ENCODE measurements at places on chromosomes 5 and 9. TPM values are rescaled to one million over a fixed set of nuclear protein-coding genes. Genes with fewer than 3 reads are reported as not detected.

GRCh38 chr9:136795000-136795348, 1.2 kb upstream of the CCDC183 start:
- H3K4me1 ChIP-seq = peaks cover 4% of the 10 kb centered on the region
- H3K27ac ChIP-seq = no peak overlapping the region
- H3K36me3 ChIP-seq = peaks cover 2% of the 10 kb centered on the region
- no peak overlapping the region for H3K4me3 ChIP-seq
- peaks cover 20% of the 10 kb centered on the region for H3K27me3 ChIP-seq
- DNase-seq = no peak

DNA sequence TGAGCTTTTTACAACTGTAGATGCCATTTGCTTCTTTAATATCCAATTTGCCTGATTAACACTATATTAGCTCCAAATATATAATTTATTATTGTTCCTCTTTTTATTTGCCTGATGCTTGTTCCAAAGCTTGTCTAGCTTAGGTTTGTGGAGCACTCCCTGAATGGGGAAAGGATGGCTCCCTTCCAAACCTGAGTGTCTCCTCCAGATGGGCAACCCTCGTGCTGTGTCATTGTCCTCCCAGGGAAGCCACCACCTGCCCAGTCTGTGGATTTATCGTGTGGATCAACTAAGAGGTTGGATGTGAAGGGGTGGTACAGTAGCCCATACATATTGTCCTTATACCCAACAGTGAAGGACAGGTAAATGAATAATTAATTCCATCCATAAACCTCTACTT, 404.9 kb downstream of the CDK5RAP2 start:
- DNase-seq = no peak
- no peak overlapping the region for H3K27ac ChIP-seq
- no peak overlapping the region for H3K4me3 ChIP-seq
- no peaks in the 10 kb centered on the region for H3K27me3 ChIP-seq

DNA sequence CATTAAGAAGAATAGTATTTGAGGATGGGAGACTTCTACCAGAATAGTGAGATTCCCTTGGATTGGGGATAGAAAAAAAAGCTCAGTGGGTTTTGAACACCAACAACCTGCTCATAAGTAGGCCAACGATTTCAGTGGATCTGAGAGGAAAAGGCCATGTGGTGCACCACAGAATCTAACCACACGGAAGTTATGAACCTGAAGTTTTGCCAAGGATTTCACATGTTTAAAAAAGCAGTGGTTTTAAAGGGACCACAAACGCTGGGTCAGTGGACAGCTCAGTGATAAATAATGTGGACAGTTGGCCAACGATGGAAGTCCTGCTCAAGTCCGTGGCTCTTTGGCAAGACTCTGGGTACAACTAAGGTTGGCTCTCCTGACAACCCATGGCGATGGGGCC, 107.2 kb upstream of the TXNDC8 start:
- H3K4me3 ChIP-seq = no peak overlapping the region
- H3K27me3 ChIP-seq = no peaks in the 10 kb centered on the region
- H3K36me3 ChIP-seq = peaks cover under 1% of the 10 kb centered on the region
- no peak overlapping the region for H3K27ac ChIP-seq

GRCh38 chr5:119347574-119347973, 8.2 kb upstream of the TNFAIP8 start:
- no peaks in the 10 kb centered on the region for H3K36me3 ChIP-seq
- no peak for DNase-seq
- H3K27me3 ChIP-seq = no peaks in the 10 kb centered on the region
- H3K27ac ChIP-seq = no peak overlapping the region
- peaks cover 2% of the 10 kb centered on the region for H3K4me1 ChIP-seq

DNA sequence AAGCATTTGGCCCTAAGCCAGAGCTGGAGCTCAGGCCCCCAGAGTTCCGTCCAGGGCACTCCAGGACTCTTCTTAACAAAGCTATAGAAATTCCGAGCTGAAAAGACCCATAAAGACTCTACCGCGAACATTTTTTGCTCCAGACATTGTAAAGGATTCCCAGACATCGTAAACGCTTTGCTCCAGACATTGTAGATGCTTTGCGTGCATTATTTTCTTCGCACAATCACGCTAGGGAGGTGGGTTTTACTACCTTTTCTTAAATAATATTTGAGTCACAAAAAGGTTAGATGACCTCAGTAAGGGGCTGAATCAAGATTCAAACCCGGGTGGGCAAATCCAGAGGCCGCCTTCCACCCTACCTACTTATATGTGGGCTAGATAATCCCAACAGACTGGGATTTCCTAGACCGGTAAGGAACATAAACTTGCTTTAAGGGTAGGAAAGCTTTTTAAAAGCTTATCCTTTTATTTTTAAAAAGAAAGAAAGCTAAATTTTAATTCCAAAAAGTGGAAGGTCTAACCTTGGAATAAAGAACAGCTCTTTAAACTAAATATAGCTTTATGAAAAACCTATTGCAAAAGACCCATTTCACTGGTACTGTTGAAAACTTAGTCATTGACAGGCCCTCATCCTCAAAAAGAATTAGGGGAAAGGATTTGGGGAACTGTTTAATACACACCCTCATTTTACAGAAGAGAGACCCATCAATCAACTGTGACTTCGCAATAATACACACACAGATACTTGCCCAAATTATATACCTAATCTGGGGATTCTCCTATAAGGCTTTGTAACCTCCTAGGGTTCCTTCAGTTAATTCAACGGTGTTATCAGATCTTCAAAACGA, 822 bp upstream of the TNIP1 start:
- peaks cover 15% of the 10 kb centered on the region for H3K4me1 ChIP-seq
- peak overlapping the region; percentile 87 for H3K27ac ChIP-seq
- H3K27me3 ChIP-seq = no peaks in the 10 kb centered on the region
- DNase-seq = no peak
- H3K4me3 ChIP-seq = peak overlapping the region; percentile 89
- peaks cover 2% of the 10 kb centered on the region for H3K36me3 ChIP-seq

- peaks cover 2% of the 10 kb centered on the region for H3K4me1 ChIP-seq
- no peaks in the 10 kb centered on the region for H3K27me3 ChIP-seq
- DNase-seq = peak; percentile 11
- H3K4me3 ChIP-seq = no peak overlapping the region
- peaks cover 14% of the 10 kb centered on the region for H3K36me3 ChIP-seq
- H3K27ac ChIP-seq = no peak overlapping the region
Measured at GRCh38 chr5:179716286-179716685, 16.3 kb upstream of the MAML1 start.

- no peaks in the 10 kb centered on the region for H3K27me3 ChIP-seq
- H3K27ac ChIP-seq = no peak overlapping the region
- DNase-seq = no peak
- peaks cover 27% of the 10 kb centered on the region for H3K4me1 ChIP-seq
- peaks cover 5% of the 10 kb centered on the region for H3K36me3 ChIP-seq
- no peak overlapping the region for H3K4me3 ChIP-seq
Measured at GRCh38 chr5:151065609-151066008, 15.2 kb downstream of the TNIP1 start.

- no peak overlapping the region for H3K27ac ChIP-seq
- H3K36me3 ChIP-seq = peaks cover 67% of the 10 kb centered on the region
- DNase-seq = no peak
- peaks cover 8% of the 10 kb centered on the region for H3K4me1 ChIP-seq
Measured at GRCh38 chr5:150119421-150120061, 33.2 kb upstream of the CSF1R start.

DNA sequence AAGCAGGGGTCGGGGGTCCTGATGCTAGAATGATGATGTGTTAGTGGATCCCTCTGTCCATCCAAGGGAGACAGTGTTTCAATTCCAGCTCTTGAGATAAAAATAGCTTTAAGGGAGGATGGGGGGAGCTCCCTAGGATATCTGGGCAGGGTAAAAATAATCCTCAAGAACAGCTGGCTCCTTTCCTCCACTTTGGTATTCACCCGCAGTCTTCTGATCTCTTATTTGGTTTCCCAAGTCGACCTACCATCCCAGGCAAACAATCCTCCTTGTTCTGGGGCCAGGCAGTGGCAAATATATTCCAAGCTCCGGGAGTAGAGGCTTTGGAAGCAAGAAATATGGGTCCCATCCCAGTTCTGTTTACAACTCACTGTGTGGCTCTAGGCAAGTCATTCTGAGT, 14.5 kb upstream of the COL27A1 start:
- no peak overlapping the region for H3K27ac ChIP-seq
- H3K4me1 ChIP-seq = no peaks in the 10 kb centered on the region
- H3K27me3 ChIP-seq = peaks cover 54% of the 10 kb centered on the region
- H3K36me3 ChIP-seq = no peaks in the 10 kb centered on the region

DNA sequence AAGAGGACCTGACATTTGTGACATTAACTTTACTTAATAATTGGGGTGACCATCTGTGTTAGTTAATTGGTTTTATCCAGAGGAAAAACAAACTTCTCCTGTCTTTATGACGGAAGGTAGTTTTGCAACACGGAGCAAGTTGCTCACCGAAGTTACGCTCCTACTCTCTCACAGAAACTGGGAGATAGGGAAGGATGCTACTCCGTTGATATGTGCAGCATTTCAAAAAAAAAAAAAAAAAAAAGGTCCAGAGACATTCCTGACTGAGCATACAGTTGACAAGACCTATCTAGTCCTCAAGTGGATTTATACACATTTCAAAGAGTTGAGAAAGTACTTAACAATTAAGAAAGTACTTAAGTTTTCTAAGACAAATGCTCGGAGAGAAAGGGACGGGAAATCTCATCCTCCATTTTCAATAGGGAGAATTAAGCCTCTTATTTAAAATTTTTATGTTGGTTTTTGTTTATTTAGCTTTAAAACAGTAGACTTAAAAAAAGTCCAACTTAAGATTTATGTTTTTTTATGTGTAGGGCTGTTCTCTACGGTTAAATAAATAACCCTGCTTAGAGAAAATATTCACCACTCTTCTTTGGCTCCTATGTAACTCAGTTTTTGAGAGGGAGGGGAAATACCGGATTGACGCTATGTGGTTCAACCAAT, 455 bp upstream of the FER start:
- H3K4me1 ChIP-seq = peaks cover 2% of the 10 kb centered on the region
- peak overlapping the region; percentile 96 for H3K27ac ChIP-seq
- DNase-seq = no peak
- H3K36me3 ChIP-seq = no peaks in the 10 kb centered on the region
- peak overlapping the region; percentile 68 for H3K4me3 ChIP-seq
- H3K27me3 ChIP-seq = no peaks in the 10 kb centered on the region

DNA sequence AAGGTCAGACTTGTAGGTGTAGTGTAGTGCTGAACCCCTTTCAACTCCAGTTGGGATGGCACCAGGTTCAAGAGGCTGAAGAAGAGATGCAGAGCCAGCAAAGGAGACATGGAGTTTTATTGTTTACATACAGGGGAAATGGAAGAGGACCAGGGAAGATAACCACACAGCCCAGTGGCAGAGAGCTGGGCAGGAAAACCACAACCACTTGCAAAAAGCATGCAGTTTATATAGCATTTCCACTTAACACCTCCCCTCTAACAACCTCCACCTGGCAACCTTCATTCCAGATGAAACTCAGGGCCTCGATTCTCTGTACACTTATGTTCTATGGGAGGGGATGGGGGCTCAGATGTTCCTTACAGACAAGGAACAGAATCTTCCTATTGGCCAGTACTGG, 56.9 kb downstream of the SNX24 start:
- no peaks in the 10 kb centered on the region for H3K4me1 ChIP-seq
- H3K4me3 ChIP-seq = no peak overlapping the region
- H3K27ac ChIP-seq = no peak overlapping the region
- H3K27me3 ChIP-seq = no peaks in the 10 kb centered on the region
- DNase-seq = no peak

- no peak overlapping the region for H3K27ac ChIP-seq
- no peaks in the 10 kb centered on the region for H3K4me1 ChIP-seq
- no peak overlapping the region for H3K4me3 ChIP-seq
- no peaks in the 10 kb centered on the region for H3K36me3 ChIP-seq
- DNase-seq = no peak
- no peaks in the 10 kb centered on the region for H3K27me3 ChIP-seq
Measured at GRCh38 chr9:108017671-108018070, 528.1 kb upstream of the KLF4 start.

DNA sequence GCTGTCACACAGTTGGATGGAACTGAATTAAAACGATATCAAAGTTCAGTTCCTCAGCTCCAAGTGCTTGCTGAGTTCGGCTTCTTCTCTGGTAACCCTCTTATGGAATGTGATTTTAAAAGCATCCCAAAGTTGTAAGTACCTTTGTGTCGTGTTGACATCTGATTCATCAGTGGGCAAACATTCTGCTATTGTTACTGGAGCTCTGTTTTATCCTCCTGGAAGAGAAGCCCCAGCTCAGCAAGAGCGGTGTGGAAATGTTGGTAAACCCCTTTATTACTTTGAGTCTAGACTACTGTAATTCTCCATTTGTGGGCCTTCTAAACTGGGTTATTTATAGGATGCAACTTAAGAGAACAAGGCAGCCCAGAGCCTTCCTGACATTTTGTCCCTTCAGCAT, 699.3 kb upstream of the WWC1 start:
- DNase-seq = no peak
- H3K36me3 ChIP-seq = no peaks in the 10 kb centered on the region
- no peaks in the 10 kb centered on the region for H3K4me1 ChIP-seq
- H3K27ac ChIP-seq = no peak overlapping the region
- H3K4me3 ChIP-seq = no peak overlapping the region
- no peaks in the 10 kb centered on the region for H3K27me3 ChIP-seq

- H3K36me3 ChIP-seq = no peaks in the 10 kb centered on the region
- no peaks in the 10 kb centered on the region for H3K27me3 ChIP-seq
- peak; percentile 22 for DNase-seq
- H3K27ac ChIP-seq = no peak overlapping the region
Measured at GRCh38 chr5:148820461-148821395, 5.7 kb upstream of the ADRB2 start.

- peaks cover 22% of the 10 kb centered on the region for H3K27me3 ChIP-seq
- H3K4me1 ChIP-seq = no peaks in the 10 kb centered on the region
- H3K4me3 ChIP-seq = no peak overlapping the region
- no peak overlapping the region for H3K27ac ChIP-seq
- H3K36me3 ChIP-seq = no peaks in the 10 kb centered on the region
- DNase-seq = no peak
Measured at GRCh38 chr5:79111960-79112702, 522 bp downstream of the BHMT start.

GRCh38 chr9:134259708-134260107, 66.5 kb upstream of the RXRA start:
- no peak overlapping the region for H3K27ac ChIP-seq
- no peak for DNase-seq
- no peak overlapping the region for H3K4me3 ChIP-seq
- H3K36me3 ChIP-seq = no peaks in the 10 kb centered on the region
- no peaks in the 10 kb centered on the region for H3K4me1 ChIP-seq

ACOT12 gene
- total RNA-seq = 2.0 TPM

TERT gene
- total RNA-seq = not detected

MARCHF11 gene
- not detected for total RNA-seq

DHX29 gene
- 38.5 TPM for total RNA-seq

SGCD gene
- total RNA-seq = 67.5 TPM

SHISAL2B gene
- total RNA-seq = not detected

TRPM3 gene
- 0.50 TPM for total RNA-seq

SPINK13 gene
- total RNA-seq = not detected

GRAMD2B gene
- total RNA-seq = 12.1 TPM

CA9 gene
- total RNA-seq = 0.26 TPM

TIMD4 gene
- total RNA-seq = not detected

HTR1A gene
- not detected for total RNA-seq

Data from fibroblast of lung (primary cell).